ENCODE measurements at places on chromosomes 2 and 18.

DNA sequence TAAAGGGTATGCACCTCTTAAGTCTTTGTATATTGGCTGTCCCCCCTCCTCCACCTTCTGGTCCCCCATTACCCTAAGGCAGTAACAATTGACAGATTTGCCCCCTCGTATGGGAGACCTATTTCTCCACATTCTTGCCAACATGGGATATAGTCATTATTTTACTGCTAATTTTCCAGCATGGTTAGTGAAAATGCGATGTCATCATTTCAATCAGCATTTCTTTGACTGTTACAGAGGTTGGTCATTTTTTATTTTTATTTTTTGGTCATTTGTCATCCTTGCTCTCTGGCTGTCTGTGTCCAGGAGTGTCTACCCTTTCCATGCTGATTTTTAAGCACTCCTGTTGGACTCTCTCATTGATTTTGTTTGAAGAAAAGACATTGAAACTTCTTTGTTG is 45.4 kb upstream of the SPP2 start:
- no peak for DNase-seq

GRCh38 chr18:45958730-45959129 is 8.4 kb downstream of the EPG5 start:
- DNase-seq, result no peak

- no peak for DNase-seq
Measured at GRCh38 chr2:122514451-122514996, 759.1 kb downstream of the TSN start.

DNA sequence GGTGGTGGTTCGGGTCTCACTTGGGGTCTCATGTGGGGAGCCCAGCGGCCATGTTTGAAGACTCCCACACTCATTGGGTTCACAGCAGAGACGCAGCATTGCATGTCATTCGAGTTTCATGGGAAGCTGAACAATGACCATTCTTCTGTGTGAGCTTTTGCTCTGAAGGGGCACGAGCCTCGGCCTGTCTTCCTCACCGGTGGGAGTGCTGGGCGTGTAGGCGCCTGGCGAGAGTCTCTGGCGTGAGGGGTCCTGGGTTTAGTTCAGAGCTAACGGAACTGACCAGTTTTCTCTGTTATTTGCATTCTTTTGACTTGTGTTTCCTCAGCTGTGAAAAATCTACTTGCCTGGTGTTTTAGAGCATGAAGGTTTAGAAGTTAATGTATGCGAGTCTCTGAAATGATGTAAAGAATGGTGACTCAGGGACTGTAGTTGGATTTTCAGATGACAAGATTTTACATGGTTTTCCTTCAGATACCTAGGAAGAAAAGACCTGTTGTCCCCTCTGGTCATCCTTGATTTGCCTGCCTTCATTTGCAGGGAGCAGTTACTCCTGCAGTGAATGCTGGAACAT is 98.1 kb downstream of the ARMC9 start:
- DNase-seq, result no peak

GRCh38 chr2:150866431-150866830 is 379.0 kb upstream of the RND3 start:
- DNase-seq, result no peak

GRCh38 chr2:113184531-113185230 is 10.9 kb downstream of the PSD4 start:
- no peak for DNase-seq

GRCh38 chr2:11065833-11066485 is 89.3 kb upstream of the SLC66A3 start:
- no peak for DNase-seq
